ENCODE measurements at places on chromosomes 5 and 9.
A peak's percentile ranks its signal among the peaks of the same experiment; 100 is the strongest.

DNA sequence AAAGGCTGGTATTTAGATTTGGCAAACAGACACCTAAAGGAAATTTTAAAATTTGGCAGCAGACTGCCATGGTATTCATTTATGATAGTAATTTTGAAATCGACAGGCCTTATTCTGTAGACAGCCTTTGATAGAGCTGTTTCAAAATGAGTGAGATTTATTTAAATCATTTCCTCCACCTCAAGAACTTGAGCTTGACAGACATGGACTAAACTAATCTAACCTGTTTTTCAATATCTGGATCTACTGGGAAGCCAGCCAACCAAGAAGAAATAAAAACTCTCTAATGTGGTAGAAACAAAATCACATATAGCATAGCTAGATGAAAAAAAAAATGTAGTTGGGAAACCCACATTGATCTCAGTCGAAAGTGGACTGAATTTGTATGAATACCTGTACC lies 56.9 kb upstream of the RASA1 start:
- no peak for DNase-seq

GRCh38 chr5:17079562-17079961 lies 137.9 kb upstream of the BASP1 start:
- no peak for DNase-seq

DNA sequence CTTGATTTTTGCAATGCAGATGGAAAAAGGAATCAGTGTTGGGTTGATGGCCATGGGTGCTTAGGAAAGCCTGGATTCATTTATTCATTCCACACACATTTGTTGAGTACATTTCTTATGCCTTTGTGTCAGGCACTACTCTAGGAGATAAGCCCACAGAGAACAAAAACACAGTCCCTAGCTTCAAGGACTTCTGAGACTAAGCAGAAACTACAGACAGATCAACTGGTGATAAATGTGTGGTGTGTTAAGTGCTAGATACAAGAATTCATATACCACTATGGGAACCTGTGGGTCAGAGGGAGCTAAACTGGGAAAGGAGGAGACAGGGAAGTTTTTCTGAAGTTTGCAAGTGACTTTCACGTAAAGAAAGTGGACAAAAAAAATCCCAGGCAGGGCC lies 119.9 kb downstream of the CEMIP2 start:
- no peak for DNase-seq

DNA sequence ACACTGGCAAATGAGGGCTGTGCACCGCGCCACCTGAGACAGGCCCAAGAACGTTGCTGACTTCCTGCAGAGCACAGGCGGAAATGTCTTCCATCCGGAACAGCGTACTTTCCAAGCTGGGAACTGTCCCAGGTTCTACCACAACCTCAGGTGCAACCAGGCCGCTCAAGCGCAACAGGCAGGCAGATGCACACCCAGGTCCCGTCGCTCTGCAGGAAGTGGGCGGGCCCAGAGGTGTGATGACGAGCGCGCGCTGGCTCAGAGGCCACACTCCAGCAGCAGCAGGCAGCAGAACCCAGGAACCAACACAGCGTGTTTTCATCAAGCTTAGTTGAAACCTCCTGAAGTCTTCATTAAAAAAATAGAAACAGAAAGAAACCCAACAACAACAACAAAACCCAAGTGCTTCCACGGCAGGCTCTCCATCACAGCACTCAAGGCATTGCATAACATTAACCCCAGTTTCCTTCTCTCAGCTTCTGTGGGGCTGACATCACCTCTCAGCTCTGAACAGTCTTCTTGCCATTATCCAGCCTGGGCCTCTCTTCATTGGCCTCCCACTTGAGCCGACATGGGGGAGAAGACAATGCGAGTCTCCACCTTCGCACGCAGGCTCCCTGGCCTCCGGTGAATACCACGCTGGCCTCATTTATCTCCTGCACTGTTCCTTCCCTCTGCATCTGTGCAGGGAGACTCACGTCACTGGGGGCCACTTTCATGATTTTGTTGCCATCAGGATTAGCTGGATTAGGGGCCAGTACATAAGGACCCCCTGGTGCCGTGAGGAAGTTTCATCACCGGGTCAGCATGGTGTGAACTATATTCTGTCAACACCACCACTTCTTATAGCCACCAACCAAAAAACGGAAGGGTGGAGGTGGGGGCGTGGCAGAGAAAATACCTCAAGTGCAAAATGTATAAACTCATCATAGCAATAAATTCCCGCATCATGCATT lies 22.1 kb downstream of the PTCH1 start:
- no peak for DNase-seq

- peak; percentile 33 for DNase-seq
Observed at GRCh38 chr9:22244139-22245011, 202.2 kb upstream of the DMRTA1 start.

Measured in HFF-Myc (cell line).